Tracheal epithelial cell (primary cell): ENCODE measurements at places on chromosomes 7 and 10. TPM values are rescaled to one million over a fixed set of nuclear protein-coding genes. Genes with fewer than 3 reads are reported as not detected.

MKX gene
- 0.43 and 0.72 TPM in 2 replicates for total RNA-seq

FKBP6 gene
- total RNA-seq, result not detected in 2 replicates

CALHM2 gene
- total RNA-seq, result 0.43 and 0.72 TPM in 2 replicates

AGR2 gene
- total RNA-seq, result 9.2 and 279 TPM in 2 replicates

HSPA12A gene
- 0.64 and 6.0 TPM in 2 replicates for total RNA-seq

CCDC172 gene
- not detected in 2 replicates for total RNA-seq

DRGX gene
- total RNA-seq, result not detected in 2 replicates

MOGAT3 gene
- total RNA-seq, result not detected in 2 replicates

CLCN1 gene
- total RNA-seq, result under 0.01 TPM in 1 of 2 replicates, not detected in the other

OR2A42 gene
- not detected in 2 replicates for total RNA-seq

GRM3 gene
- total RNA-seq, result not detected in 2 replicates

RALA gene
- 15.8 and 17.6 TPM in 2 replicates for total RNA-seq

EMX2 gene
- total RNA-seq, result 0.48 TPM in 1 of 2 replicates, not detected in the other

CXCL12 gene
- 0.48 TPM in 1 of 2 replicates, not detected in the other for total RNA-seq

OR9A4 gene
- 0.21 TPM in 1 of 2 replicates, not detected in the other for total RNA-seq

CALCR gene
- not detected in 2 replicates for total RNA-seq
